ENCODE measurements at places on chromosomes 13 and 19.

- DNase-seq = no peak
These were observed 13.0 kb downstream of the ZNF575 start for GRCh38 chr19:43545981-43546380.

- DNase-seq = peak; percentile 50
These were observed 7.9 kb downstream of the SYDE1 start for GRCh38 chr19:15115080-15115479.

GRCh38 chr13:19596960-19597361, 35.6 kb upstream of the TPTE2 start:
- DNase-seq = no peak

GRCh38 chr13:24065176-24065575, 95.3 kb upstream of the SPATA13 start:
- no peak for DNase-seq

- DNase-seq = no peak
These were observed 72.4 kb downstream of the STK24 start for GRCh38 chr13:98504371-98504963.

GRCh38 chr13:48806522-48806921, 152.8 kb downstream of the CYSLTR2 start:
- no peak for DNase-seq

GRCh38 chr13:110885966-110886869, 28.7 kb downstream of the ANKRD10 start:
- DNase-seq = no peak

- DNase-seq = no peak
These were observed 3.4 kb downstream of the TBXA2R start for GRCh38 chr19:3603121-3603811.

- DNase-seq = no peak
These were observed 755.0 kb downstream of the DIAPH3 start for GRCh38 chr13:59408738-59409137.

GRCh38 chr13:105616333-105617075, 919.0 kb downstream of the EFNB2 start:
- DNase-seq = peak; percentile 78

DNA sequence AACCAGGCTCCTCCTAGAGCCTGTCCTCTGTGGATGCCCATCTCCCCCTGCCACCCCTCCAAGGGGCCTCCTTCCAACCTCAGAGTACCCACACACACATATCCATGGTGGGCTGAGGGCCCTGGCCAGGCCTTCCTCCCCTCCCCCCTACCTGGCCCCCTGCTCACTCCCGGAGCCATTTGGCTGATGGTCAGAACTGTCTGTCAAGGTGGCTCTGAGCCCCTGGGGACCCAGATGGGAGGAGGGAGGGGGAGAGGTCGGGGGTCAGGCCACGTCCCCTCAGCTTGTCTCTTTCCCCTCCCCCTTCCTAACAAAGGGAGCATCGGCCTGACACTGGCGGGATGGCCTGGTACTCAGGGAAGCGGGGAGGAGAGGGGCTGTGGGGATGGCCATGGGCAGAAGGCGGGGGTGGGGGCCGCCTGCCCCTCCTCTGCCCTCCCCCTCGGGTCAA, 18.7 kb upstream of the POU2F2 start:
- no peak for DNase-seq

DNA sequence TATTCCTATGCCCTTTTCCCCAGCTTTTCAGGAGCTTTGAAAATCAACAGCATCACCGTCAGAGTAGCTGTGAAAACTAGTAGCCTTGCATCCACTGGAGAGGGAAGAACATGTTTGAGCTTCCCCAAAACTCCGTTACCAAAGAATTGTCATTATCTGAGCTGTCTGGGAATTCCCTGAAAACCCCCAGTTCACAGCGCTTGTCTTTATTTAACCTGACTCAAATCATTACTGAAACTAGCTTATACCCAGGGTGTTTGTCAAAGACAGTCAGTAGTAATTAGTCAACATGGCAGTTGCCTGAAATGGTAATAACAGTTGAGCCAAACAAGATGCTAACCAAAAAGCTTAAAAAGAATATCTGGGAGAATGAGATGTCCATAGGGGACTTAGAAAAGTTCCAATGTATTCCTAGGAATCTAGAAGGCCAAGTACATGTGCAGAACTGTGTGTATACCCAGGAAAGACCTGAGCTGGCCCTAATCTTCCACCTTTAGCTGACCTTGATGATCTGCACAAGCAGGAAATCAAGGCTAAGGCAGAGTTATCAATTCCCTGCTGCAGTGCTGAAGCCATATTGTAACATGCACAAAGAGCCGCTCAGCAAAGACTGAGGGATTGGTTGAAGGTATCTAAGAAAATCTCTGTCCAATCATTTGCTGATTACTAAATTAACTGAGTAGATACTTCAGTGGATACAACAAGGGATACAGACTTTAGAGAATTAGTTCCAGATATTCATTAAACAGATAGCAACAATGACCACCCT, 130.8 kb downstream of the KL start:
- DNase-seq = no peak

DNA sequence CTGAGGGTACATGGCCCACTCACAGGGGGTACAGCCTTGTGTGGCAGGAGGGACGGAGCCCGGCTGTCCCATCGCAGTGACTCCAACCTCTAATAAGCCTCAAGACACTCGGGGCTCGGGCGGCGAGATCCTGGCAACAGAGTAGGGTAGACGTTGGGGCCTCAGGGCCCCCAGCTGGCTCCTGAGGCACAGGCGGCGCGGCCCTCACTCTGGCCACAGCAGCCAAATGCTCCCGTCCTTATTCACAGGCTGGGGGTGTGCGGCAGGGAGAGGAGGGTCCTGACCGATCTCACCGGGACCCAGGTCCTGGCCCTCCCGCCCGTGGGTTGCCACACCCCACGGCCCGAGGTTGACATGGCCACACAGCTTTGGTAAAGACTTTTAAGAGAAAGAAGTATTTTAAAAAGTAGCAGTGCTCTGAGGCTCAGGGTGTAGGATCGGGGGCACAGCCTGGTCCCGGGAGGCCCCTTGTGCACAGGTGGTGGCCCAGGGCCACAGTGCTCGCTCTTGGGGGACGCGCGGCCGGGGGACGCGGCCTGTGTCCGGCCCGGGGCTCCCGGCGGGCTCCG, 7.6 kb downstream of the SLC39A3 start:
- DNase-seq = no peak

GRCh38 chr19:39832341-39833083, 1.4 kb downstream of the DYRK1B start:
- DNase-seq = no peak

- DNase-seq = no peak
These were observed at the start of gene OR10H5 for GRCh38 chr19:15787611-15788155. Gene OR10H5, plus strand, starts transcription at chr19:15787661. Its CDS starts 6,388 bp downstream, at chr19:15794049.

DNA sequence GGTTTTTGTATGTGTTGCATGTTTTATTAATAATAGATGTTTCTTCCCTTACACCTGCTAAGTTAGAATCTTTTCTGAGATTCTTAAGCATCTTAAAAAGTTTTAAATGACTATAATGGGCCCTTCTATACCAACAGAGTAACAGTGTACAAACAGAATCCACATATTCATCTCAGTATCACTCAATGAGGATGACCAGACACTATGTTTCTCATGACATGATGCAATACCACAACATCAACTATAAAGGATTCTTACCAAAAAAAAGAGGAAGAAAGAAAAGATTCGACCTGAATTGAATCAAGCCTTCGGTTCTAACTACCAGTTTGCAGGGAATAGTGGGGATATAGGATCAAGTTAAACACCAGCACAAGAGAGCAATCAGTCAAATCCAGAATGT, 56.5 kb downstream of the INTS6 start:
- no peak for DNase-seq

GRCh38 chr19:49309087-49309486, 15.9 kb downstream of the SLC6A16 start:
- no peak for DNase-seq

DNA sequence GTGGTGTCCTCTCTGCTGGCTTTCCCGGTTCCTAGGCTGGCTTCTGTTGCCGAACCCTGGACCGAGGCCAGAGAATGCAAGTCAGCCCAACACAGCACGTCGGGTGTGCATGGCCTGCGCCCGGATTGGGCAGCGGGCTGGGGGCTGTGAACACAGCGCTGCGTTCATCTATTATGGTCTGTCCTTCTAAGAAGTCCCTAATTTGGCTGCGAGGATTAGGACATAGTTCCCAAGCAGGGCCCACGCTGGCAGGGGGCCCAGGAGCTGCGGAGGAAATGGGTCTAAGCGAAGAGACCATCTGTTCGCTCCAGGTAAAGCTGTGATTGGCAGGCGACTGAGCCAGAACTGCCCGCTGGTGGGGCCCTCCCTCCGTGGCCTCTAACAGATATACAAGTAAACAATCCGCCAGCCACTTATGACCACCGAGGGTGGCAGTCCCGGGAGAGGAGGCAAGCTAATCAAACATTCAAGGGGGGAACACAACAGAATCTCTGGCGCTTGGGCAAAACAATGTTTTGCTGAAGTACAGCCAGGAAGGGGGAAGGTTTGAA, 6.0 kb downstream of the SYCE2 start:
- peak; percentile 87 for DNase-seq

DNA sequence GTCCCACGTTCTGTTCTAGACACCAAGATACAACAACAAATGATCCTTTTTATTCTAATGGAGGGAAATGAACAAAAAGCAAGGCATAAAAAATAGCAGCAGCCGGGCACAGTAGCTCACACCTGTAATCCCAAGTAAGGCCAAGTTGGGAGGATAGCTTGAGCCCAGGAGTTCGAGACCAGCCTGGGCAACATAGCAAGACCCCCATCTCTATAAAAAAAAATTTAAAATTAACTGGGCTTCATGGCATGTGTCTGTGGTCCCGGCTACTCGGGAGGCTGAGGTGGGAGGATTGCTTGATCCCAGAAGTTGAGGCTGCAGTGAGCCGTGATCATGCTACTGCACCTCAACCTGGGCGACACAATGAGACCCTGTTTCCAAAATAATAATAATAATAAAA, 1.0 kb downstream of the MIA start:
- DNase-seq = no peak

DNA sequence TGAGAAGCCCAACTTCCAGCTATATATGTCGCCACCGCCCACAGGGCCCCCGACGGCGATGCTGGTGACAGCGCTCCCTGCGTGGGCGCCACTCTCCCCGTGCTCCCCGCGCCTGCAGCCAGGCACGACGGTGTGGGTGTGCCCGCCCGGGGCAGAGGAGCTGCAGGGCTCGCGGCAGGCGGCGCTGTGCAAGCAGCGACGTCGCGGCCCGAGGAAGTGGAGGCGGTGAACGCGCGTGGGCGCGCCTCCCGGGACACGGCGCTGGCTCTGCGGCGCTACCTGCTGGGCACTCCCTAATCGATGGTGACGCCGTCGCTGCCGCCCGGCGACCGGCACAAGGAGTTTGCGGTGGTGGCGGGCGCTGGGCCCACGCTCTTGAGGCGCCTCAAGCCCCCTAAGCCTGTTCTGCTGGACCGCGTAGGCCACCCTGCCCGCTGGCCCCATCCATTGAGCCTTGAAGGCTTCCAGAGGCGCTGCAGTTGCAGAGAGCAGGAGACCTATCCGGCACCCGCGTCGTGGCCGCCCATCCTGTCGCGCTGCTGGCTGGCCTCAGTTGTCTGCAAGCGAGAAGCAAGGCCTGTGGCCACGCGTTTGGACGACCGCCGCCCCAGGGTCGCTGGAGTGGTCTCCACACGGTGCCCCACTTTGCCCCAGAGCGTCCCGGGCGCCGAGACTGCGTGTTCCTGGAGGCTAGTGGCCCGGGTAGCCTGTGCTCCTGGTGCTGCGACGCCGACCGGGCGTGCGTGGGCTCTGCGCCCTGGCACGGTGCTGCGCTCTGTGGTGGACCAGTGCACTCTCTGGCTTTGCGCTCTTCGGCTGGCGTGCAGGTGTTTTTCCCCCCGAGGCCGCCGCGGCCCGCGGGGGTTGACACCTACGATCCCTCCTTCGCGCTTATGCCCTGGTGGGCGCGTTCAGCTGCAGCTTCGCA, 23.1 kb downstream of the LRFN3 start:
- no peak for DNase-seq

DNA sequence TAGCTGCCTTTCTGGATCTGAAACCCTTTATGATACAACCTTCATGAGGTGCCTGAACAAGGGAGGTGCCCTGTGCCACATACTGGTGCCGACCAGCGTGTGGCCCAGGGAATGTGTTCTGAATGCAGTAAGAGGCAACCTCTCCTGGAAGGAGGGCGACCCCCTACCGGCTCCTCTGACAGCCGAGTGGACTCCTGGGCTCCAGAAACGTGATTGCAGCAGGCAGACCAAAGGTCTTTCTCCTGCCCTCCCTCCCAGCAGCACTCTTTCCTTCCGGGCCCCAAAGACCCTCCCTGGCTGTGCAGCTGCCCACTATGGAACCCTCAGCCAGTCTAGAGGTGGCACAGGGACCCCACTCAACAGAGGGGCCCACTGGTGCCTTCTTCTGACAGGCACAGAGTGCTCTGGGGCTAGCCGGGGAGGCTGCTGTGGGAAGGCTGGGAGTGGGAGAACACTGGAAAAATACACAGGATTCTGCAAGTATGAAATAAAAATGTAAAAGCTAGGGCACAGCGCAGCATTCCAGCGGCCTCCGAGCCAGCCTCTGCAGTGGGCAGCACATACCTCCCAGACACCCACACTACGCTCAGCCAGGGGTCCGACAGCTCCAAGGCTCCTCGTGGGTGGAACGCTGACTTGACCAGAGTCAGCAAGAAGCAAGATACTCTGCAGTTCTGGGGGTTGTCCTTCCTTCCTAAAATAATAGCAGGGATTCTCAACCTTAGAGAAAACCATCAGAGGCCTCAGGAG, 14.9 kb downstream of the SH3GL1 start:
- DNase-seq = no peak

DNA sequence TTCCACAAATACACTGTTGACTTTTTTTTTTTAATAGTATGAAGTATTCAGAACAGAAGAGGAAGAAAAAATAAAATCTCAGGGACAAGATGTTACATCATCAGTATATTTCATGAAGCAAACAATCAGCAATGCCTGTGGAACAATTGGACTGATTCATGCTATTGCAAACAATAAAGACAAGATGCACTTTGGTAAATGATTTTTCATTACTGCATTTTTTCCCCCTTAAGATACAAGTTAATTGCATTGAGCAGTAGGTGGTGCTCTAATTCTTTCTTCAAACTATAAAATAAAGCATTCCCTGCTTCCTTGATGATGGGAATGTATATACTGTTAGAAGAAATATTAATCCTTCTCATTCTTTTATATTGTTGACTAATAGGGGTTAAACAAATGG, 17.1 kb downstream of the UCHL3 start:
- peak; percentile 19 for DNase-seq

Measured in umbilical cord (tissue), 2 donors.